ENCODE measurements at places on chromosomes 4 and X.

GRCh38 chrX:135307171-135307570 lies 2.1 kb upstream of the ETDC start:
- no peak for DNase-seq

DNA sequence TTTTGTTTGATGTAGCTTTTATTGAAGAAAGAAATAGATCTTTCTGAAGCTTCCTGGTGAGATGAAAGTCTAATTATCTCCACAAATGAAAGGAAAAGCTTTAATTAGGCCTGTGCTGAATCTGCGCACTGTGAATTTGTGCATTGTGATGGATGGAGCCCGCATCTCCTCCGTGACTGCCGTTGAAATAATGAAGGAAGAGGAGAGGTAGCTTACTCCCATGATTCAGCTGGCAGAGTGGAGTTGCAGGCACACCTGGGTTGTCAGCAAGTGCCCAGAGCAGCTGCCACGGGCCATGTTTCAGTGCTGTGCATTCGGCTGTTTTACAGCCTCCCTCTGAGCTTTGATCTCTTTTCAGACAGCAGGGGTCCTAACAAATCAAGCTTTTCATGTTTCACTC lies 735.3 kb upstream of the TENM3 start:
- peak; percentile 40 for DNase-seq

DNA sequence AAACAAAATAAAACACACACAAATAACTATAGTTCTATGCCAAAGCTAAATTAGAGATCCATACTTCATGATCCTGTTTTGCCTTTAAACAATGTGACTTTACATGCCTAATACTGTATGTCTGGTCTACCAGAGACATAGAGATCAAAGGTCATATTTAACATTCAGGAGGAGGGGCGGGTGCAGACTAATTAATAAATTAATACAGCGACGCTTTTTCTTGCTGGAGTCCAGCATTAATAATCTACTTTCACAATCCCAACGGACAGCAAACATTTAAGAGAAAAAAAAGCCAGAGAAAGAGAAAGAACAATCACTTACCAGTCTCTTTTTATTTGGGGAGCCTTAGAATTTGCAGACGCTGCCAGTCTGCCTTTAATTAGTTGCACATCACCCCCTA lies 509 bp downstream of the CXXC4 start:
- no peak for DNase-seq

GRCh38 chr4:128986908-128987307 lies 106.4 kb downstream of the SCLT1 start:
- DNase-seq = no peak

DNA sequence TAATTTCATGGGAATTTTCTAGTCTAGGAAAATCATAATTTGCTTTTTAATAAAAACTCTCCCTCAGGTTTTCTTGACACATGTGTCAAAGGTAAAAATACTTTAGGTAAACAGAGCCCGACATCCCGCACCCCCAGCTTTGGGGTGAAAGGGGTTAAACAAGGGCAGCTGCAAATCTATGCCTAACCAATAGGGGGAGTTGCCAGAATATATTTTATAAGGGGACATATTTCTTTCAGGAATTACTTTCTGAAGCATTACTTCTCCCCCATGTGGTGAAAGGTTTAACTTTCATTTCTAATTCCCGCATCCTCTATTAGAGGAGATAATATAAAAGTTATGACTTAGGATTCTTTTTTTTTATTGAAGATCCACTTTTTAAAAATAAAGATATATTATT lies 53.9 kb upstream of the HEPH start:
- DNase-seq = no peak

GRCh38 chr4:95606739-95607138 lies 58.0 kb upstream of the UNC5C start:
- no peak for DNase-seq

- no peak for DNase-seq
Measured at GRCh38 chr4:8350841-8351461, 81.4 kb downstream of the HTRA3 start.

DNA sequence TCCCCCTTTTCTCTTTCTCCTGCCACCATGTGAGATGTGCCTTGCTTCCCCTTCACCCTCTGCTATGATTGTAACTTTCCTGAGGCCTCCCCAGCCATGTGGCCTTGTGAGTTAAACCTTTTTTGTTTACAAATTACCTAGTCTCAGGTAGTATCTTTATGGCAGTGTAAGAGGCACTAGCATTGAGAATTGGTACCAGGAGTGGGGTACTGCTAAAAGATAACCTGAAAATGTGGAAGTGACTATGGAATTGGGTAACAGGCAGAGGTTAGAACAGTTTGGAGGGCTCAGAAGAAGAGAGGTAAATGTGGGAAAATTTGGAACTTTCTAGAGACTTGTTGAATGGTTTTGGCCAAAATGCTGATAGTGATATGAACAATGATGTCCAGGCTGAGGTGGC lies 182.0 kb downstream of the CHM start:
- DNase-seq = no peak

DNA sequence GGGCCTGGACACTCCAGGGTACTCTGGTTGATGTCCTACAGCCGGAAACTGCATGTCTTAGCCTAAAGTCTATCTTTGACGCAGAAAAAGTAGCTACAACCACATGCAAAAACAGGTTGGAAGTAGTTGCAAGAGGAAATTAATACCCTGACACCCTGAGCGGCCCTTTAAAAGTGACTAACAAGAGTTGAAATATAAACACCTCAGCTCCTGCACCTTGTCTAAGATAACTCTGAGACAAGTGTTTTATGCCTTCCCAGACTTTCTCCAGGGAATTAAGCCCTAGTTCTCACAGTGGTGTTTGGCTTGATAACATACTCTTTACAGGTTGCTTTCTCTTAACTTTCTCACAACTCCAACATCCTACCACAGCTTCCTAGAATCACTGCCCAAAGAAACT lies 943.1 kb downstream of the DMD start:
- no peak for DNase-seq

GRCh38 chrX:48540028-48540375 lies 488 bp downstream of the TBC1D25 start:
- DNase-seq = no peak

- DNase-seq = no peak
Measured at GRCh38 chrX:133085785-133086184, 11.1 kb downstream of the USP26 start.

DNA sequence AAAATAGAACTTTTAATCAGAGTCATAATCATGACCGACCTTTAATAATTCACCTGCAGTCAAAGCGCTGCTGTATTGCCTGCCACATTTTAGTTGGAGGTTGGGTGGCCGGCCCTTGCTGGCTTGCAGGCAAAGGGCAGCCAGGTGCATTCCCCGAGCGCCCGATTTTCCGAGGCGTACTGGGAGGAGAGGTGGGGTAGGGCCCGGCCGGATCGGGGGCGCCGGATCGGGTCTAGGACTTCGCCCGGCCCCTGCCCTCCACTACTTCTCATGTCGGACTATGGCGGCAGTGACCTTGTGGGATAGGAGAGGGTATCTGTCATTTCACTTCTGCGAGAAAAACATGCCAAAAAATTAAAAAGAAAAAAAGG lies 2.5 kb upstream of the RS1 start:
- no peak for DNase-seq

GRCh38 chr4:156378033-156378665 lies 424.5 kb upstream of the CTSO start:
- no peak for DNase-seq

GRCh38 chr4:123443401-123444289 lies 47.0 kb downstream of the SPRY1 start:
- DNase-seq = no peak

GRCh38 chr4:2698951-2699505 lies 57.1 kb downstream of the TNIP2 start:
- no peak for DNase-seq

- DNase-seq = no peak
Measured at GRCh38 chrX:136588036-136588435, 56.0 kb downstream of the VGLL1 start.

GRCh38 chrX:136627409-136627808 lies 20.5 kb upstream of the CD40LG start:
- no peak for DNase-seq

GRCh38 chr4:7771541-7772507 lies 167.8 kb downstream of the AFAP1 start:
- DNase-seq = no peak

GRCh38 chrX:70636218-70636617 lies 191.6 kb downstream of the DLG3 start:
- no peak for DNase-seq

DNA sequence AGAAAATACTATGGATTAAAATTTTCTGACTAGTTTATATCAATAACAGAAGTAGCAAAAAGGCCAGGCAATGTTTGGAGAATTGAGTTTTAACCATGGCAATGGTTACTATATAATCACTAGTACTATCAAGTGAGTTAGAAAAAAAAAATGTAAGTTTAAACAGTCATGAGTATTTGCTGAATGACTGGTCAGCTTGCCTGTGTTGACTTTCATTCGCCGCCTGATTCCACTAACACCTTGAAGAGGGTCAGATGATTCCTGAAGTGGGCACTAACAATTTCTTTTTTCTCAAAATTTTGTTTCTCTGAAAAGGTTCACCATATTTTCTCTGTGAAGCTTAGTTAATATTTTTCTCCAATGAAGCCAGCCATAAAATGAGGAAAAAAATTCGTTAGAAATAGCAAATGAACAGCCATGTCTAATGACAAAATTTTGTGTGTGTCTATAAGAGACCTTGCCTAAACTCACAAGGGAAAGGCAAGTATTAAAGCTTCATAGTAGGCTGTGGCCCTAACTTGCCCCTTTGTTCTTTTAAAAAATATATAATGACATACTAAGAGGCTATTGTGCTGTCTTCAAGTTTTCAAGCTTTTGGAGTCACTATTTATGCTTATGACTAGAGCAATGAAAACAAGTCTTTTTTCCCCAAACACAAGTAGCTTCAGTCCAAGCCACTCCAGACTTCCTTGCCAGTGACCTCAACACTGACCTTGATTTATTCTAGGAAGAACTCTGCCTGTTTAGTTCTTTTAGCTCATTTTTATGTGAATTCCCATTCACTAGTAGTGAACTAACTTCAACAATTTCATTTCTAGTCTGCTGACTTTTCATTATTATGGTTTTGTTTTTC lies 18.4 kb upstream of the FHDC1 start:
- no peak for DNase-seq

DNA sequence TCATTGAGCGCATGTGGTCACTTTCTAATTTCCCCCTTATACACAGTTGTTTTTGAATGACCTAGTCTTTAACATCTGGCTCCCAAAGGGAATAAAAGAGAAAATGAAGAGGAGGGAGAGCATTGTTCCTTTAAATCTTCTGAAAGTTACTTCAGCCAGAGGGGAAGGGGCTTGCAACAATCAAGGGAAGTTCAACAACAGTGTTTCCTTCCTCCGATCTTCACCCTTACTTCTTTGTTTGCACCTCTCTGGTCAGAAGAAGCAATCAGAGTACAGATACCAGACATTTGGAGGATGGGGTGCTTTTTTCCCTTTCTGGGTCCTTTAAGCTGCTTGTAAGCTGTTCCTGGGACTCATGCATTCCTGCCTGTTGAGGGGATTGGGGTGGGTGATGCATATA lies 125.4 kb downstream of the TBC1D19 start:
- DNase-seq = no peak

DNA sequence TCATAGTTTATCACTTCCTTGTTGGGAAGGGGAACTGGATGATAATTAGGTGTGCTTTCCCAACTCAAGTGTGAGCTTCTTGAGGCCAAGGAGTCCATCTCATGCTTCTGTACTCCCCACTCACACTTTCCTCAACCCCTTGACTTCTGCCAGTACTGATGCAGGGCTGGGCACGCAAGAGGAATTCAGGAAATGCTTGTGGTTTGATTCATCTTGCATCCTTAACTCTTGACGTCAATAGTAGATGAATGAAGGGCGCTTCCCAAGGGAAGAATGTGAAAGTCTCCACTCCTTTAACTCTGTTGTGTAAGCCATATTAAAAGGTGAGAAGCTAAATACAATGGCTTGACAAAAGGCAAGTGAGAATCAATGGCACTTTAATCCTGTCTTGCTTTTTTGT lies 101.8 kb downstream of the AGTR2 start:
- no peak for DNase-seq

- no peak for DNase-seq
Measured at GRCh38 chr4:74661427-74662201, 132.7 kb downstream of the BTC start.

DNA sequence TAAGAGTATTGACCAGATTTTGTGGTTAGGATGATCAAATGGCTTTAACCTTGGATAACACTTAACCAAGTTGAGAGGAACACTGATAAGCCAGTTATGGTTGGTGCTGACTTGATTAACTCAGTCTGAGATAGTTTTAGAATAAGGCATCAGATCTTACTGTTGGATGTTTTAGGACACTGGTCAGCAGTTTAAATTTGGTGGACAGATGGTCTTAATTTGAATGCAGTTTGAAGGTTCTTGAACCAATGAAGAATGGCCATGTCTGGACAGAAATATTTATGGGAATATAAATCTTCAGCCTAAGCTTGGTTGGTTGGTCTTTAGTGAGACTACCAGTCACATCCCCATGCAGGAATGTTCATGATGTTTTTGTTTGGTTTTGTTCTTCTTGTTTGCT lies 2.6 kb upstream of the GIMD1 start:
- no peak for DNase-seq

DNA sequence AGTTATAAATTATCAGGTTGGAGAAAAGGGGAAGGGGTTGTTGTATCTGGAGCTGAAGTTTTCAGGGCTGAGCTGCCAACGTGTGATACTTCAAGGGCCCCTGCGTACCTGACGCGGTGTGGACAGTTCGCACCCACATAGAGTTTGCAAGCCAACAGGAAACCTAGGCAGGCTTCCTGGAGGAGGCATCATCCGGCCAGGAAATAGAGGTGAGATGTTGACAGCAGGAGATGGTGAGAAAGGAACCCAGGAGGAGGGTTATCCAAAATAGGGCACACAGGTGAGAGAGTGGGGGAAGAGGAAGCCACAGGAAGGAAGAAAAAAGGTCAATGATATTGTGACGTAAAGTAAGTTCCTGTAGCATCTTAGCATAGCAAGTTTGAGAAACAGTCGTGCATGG lies 127.2 kb downstream of the DHRSX start:
- DNase-seq = no peak

DNA sequence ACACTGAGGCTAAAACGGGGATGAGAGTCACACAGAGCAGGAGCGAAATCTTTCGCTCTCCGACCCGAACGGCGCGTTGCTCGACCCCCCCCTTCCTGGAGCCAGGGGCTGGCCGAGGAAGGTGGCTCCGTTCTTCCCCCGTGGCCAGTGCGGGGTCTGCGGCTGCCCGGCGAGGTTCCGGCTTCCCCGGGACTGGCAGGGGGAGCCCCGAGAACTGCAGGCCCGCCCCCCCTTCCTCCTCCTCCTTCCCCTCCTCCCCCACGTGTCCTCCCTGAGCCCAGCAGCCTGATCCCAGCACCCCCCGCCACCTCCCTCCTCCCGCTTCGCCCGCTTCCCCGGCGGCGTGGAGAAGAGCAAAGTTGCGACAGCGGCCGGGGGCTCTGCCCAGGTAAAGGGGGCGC lies 2.4 kb upstream of the BCORL1 start:
- no peak for DNase-seq

GRCh38 chrX:126509923-126510322 lies 42.7 kb downstream of the DCAF12L1 start:
- DNase-seq = no peak

All from NCI-H510A treated with DMSO at 0.1 percent for 48 hours (cell line).